ENCODE measurements at places on chromosomes 1 and 21.

- DNase-seq, result peak; percentile 49
Measured at GRCh38 chr1:192702212-192702902, 66.4 kb downstream of the RGS13 start.

DNA sequence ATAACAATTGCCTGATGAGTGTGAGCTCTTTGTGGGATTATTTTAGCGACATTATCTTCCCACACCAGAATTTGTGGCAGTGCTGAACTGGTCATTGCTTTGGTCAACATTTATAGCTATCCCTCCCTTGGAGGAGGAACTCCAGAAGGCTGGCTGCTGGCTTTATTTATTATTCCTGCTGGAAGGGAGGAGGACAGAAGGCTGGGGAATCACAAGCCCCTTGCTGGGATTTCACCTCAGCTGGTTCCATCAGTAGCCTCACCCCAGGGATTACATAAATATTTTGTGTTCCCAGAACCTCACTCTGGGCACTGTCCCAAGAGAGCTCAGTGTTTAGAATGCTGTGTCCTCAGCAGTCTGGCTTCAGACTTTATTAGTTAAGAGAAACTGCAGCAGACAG lies 102.8 kb upstream of the C1orf21 start:
- no peak for DNase-seq

DNA sequence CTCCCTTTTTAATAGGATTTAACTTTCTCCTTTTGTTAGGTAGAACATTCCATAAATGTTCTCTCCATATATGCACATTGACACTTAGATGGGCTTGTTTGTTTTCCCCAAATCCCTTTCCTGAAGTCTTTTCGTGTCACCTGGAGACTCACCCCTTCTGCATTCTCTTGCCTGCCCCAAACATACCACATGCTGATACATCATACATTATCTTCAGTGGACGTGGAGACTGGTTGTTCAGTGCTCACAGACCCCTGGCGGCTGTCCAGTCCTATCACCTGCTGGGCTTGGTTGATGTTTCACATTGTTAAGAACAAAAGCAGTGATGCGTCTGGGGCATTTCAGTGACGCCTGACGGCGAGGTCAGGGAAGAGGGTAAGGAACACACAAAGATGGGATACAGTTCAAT lies 22.2 kb downstream of the FMOD start:
- DNase-seq, result no peak

- no peak for DNase-seq
Measured at GRCh38 chr1:10504249-10504648, 29.5 kb downstream of the PEX14 start.

DNA sequence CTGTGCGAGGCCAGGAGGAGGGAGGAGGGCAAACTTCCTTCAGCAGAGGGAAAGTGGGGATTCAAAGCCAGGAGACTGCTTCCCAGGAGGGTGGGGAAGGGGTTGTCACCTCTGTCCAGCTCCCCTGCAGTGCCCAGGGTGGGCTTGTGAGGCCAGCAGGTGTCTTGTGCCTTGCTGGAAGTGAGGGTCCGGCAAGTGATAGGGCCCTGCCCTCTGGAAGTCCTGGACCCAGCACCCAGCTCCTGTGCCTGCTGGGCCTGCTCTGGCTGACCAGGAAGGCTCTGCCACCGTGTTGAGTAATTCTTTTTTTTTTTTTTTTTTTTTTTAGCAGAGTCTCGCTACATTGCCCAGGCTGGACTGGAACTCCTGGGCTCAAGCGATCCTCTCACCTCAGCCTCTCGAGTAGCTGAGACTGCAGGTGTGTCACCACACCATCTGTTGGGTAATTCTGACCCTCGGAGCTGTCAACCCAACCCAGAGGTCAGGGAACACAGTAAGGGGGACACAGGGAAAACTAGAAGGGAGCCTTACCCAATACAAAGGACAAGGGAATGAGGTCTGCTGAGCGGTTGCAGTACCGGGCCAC lies 1.0 kb downstream of the BEST4 start:
- no peak for DNase-seq

DNA sequence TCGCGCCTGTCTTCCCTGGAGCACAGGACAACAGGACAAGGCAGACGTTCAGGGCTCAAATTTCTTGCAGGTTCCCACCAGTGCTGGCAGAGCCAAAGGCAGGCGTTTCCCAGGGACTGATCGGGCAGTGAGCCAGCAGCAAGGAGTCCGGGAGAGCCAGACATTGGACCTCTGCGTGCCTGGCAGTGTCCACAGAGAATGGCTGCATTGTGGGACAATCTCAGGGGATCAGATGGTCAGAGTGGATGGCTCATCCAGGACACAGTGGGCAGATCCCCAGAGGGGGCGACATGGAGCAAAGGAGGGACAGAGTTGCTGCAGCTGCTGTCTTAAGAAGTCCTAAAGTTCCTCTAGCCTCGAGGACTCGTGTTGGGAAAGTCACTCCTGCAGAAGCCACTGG lies 4.6 kb downstream of the TMEM63A start:
- DNase-seq, result no peak

DNA sequence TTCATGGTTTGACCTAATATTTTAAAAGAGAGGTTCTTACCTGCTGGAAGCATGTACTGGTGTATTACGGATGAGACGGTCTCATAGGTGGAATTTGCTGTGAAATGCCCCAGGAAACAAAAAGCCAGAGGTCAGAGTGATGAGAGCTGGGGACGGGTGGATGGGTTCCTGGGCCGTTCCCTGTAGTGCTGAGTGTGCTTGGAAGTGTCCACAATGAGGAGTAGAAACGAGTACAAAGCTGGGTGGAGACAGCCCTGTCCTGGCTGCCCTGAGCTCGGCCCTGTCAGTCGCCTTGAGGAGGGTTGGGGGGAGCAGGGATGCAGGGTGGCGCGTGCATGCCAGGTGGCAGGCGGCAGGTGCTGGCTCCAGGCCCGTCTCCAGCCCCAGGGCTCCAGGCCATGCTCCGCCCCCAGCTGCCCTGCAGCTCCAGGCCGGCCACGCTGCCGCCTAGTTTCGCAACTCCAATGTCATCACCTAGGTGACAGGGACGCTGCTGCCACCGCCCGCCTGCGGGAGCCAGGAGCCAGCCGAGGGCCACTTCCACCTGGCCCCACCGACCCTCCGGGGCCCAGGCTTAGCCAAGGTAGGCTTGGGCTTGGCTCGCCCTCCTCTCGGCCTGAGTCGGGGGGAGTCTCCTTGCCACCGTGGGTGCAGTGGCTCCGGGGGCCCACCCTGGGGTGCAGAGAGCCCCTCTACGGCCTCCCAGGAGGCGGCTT lies 16.4 kb downstream of the TP73 start:
- DNase-seq, result no peak

DNA sequence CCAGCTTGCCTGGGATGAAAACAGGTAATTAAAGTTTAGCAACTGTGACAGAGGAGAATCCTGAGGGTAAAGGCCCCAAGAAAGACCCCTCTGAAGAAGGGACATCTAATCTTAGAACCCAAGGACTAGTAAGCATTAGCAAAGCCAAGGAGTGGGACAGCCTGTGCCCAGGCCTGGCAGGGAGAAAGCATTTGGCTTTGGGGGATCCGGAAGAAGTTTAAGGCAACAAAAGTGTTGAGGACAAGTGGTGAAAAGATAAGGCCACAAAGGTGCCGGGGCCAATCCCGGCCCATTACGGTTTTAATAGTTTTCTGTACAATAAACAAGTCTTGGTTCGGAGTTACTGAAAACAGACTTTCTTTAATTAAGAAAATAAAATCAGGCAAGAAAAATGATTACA lies 275.5 kb downstream of the TM2D1 start:
- no peak for DNase-seq

GRCh38 chr1:36486439-36487335 lies 4.0 kb upstream of the CSF3R start:
- no peak for DNase-seq

DNA sequence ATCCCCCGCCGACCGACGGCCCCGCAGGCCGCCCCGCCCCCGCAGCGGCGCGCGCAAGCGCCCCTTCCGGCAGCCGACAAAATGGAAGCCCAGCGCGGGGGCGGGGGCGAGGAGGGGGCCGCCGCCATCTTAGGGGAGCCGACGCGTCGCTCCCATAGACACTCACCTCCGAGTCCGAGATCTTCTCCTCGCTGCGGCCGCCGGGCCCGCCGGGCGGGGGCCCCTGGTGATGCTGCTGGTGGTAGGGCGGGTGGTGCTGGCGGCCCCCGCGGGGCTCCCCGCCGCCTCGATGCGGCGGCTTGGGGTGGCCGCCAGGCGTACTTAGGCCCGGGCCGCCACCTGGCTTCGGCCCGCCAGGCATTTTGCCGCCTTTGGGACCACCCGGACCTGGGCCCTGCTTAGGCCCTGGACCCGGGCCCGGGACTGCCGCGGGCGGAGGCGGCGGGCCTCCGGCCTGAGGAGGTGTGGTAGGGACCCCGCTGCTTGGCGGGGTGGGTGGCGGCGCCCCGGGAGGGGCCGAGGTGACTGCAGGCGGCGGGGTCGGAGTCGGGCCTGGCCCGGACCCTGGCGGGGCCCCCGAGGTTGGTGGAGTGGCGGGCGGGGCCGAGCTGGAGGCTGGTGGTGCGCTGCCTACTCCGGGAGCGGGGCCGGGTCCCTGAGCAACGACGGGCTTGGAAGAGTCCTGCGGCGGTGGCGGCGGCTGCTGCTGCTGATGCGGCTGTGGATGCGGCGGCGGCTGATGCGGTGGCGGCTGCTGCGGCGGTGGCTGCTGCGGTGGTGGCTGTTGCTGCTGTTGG lies 691 bp downstream of the SFPQ start:
- DNase-seq, result peak; percentile 62

DNA sequence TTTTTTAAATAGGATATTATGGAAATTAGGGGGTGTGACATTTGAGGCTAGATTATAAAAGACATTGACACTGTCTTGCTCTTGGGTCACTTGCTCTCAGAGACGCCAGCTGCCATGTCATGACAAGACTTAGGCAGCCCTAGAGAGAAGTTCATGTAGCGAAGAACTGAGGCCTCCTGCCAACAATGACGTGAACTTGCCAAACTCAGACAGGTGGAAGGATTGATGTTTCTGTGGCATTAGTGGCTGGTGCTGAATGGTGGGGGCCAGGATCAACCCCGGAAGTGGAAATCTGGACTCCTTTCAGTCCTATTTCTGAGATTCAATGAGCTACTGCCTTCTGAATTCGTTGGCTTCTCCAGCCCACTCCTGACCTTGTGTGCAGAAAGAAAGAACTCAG lies 14.7 kb downstream of the NCF2 start:
- DNase-seq, result no peak

DNA sequence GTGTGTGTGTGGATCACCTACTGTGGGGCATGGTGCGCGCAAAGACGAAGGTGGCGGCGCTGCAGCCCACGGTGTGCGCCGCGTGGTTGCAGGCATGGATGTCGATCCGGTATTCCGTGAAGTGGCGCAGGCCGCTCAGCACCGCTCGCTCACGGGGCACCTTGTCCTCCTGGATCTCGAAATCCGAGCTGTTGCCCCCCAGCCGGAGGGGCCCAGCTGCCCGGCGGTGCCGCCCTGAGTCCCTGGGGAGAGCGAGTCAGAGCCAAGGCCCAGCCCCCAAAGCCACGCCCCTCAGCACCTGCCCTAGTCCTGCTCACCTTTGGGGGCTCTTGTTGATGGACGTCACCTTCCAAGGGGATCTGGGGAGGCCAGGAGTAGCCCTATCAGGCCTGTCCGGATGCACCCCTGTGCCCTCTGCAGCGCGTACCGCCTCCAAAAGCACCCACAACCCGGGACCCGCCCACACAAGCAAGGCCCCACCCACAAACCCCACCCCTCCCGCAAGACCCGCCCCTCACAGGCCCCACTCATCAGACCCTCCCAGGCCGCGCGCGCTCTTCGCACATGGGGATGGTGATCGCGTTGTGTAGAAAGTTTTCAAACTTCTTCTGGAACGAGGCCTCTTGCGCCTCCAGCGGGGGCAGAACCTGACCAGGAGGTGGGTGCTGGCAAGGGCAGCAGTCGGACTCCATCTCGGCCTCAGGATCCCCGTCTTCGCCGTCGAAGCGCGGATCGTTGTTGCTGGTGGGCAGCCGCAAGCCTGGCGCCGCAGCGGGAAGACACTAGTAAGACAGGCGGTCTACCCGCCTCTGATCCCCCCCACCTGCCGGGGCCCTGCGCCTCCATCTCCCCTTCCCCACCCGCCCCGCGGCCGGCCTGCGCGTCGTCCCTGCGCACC lies 13.6 kb downstream of the INSRR start:
- no peak for DNase-seq

GRCh38 chr1:95043141-95043980 lies 29.4 kb downstream of the ALG14 start:
- DNase-seq, result peak; percentile 68

DNA sequence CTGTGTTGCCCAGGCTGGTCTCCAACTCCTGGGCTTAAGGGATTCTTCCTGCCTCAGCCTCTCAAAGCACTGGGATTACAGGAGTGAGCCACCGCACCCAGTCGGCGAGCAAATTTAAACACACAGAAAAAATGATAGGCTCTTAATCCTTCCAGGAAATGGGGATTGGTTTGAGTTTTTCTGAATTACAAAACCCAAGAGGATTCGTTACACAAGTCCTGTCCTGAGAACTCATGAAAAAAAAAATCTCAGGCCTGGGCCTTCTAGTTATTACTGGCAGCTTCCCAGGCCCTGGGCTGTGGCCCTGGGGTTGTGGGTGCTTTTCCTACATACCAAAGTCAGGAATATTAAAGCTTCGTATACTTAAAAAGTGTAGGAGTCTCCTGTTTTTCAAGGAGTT lies 6.3 kb upstream of the IFNGR2 start:
- DNase-seq, result no peak

GRCh38 chr1:167114725-167115124 lies 20.9 kb downstream of the STYXL2 start:
- DNase-seq, result no peak

DNA sequence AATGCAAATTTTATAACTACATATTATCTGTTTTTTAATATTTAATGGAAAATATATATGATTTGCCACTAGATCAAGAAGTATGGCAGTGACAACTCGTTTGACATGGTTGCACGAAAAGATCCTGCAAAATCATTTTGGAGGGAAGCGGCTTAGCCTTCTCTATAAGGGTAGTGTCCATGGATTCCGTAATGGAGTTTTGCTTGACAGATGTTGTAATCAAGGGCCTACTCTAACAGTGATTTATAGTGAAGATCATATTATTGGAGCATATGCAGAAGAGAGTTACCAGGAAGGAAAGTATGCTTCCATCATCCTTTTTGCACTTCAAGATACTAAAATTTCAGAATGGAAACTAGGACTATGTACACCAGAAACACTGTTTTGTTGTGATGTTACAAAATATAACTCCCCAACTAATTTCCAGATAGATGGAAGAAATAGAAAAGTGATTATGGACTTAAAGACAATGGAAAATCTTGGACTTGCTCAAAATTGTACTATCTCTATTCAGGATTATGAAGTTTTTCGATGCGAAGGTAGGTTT lies 556 bp downstream of the IFI44 start:
- DNase-seq, result no peak

GRCh38 chr1:175043824-175044223 lies 20.6 kb upstream of the MRPS14 start:
- DNase-seq, result no peak

- no peak for DNase-seq
Measured at GRCh38 chr1:76371941-76372340, 297.4 kb downstream of the ST6GALNAC3 start.

- DNase-seq, result no peak
Measured at GRCh38 chr1:216598448-216598847, 124.8 kb downstream of the ESRRG start.

- DNase-seq, result no peak
Measured at GRCh38 chr1:30990591-30990990, 74.9 kb downstream of the PUM1 start.

All from amniotic stem cell (primary cell).